ENCODE measurements at places on chromosomes 2 and 18.

DNA sequence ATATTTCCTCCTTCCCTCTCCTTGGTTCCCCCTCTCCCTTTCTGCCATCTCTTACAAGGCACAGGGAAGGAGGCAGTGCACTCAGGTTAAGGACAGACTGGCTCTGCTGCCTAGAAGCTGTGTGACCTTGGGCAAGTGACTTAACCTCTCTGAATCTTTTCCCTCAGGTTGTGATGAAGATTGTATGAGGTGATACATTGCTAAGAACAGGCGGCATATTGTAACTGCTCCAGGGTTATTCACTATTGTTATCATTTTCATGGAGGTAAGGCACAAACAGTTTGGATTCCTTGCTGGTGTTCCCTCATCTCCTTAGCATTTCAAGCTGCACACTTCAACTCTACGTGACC lies 126.6 kb upstream of the CXCR4 start:
- DNase-seq, result no peak

DNA sequence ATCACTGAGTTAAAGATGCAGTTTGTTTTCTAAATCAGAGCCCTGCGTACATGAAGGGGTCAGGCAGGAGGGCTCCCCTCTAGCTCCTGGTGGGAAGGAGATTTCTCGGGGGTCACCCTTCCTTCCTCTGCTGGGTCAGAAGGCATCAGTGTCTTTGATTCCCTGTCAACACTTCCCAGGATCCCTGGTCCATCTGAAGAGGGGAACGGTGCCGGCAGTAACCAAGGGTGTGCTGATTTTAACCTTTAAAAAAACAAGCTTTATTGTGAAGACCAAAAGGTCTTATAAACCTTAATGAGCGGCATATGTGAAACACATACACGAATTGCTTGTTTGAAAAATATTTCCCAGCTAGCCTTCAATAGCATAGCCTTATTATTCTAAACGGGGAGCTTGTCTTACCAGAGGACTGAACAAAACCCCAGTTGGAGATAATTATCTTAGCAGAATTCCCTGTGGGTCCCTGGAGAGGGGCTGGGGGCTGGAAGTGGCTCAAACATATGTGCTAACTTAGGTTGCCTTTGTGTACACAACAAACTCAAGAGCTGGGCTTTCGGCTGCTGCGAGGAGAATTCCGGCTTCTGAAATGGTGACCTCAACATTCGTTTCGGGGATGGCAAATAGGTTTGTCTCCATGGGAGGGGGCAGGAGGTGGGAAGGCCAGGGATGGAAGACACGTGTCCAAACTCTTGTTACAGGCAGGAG lies 114.9 kb upstream of the MYCN start:
- no peak for DNase-seq

GRCh38 chr2:228657807-228658402 lies 476.4 kb upstream of the SPHKAP start:
- no peak for DNase-seq

GRCh38 chr2:180761224-180761623 lies 219.2 kb upstream of the UBE2E3 start:
- DNase-seq, result no peak

DNA sequence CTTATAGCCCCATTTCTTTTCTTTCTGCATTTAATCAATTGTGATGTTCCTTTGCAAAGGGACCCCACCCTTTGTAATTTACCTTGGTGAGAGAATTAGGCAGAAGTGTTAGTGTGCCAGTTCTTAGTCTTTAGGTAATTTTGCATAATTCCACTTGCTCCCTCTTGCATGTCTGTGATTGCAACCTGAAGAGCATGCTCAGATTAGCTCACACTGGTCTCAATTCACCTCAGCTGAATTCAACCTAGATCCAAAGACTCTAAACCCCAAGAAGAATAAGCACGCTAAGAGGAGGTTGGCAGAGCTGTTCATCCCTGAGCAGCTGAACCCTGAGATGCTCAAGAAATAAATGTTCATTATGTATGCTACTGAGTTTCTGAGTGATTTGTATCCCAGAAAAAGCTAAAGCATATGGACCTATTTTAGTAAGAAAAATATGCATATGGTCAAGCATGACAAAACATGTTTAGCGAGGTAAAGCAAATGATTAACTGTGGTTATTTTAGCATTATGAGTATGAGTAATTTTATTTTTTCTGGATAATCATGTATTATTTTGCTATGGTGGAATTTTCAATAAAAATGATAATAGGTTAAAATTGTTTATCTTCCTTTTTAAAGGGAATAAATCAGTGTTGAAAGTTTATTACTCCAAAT lies 299.2 kb upstream of the ZSWIM2 start:
- no peak for DNase-seq

- no peak for DNase-seq
Measured at GRCh38 chr2:45743531-45744396, 92.3 kb downstream of the PRKCE start.

DNA sequence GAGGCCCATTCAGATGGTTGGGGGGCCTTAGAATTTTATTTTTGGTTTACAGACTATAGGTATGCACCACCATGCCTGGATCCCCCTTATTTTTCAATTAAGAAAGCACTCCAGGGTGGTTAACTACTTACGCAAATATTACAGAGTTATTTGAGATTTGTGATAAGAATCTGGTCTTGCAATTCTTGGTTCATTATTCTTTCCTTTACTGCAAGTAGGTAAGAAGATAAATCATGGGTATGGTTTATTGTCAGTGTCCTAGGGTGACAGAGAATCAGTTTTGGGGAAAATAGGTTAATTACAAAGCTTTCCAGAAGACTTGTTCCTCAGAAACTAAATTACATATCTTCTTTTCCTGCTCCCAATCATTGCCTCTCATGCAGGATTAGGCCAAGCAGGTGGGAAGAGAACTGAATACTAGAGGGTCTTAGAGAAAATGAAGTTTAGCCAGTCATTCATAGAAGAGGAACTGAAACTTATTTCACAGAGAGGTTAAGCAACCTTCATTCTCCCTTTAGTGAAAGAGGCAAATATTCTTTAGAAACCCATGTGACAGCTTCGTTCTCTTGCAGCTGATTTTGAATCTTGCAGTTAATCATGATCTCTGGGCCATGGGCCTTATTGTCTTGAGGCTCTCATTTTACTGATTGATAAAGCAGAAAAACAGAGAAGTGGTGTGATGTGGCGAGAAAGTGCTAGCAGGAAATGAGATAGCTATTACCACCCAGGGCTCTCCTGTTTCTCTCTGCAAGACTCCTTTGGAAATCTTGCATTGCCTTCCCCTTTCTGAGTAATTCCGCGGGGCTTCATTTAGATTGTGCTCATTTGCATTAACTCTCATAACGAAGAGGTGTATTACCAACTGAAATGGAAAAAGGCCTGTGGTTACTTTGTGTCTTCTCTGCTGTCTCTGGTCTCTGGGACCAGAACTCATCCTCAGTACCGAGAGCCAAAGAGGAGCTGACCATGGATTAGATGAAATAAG lies 44.8 kb upstream of the ARHGAP25 start:
- no peak for DNase-seq

DNA sequence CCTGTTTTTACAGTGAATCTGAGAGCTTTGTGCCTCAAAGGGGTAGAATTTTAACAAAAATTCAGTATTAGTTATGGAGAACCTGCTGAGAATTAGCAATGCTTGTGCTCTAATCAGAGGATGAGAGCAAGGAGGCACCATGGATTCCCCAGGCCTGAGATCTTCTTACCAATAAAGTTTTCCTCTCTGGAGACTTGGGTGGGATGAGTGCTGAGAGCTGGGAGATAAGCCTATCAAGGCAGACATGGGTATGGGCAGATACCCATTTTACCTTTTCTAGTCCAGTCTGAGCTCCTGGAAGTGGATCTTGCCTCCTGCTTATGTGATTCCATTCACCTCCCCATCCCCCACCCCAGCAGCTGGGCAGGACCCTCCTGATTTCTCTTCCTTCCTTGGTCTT lies 53.9 kb downstream of the BMP10 start:
- no peak for DNase-seq

DNA sequence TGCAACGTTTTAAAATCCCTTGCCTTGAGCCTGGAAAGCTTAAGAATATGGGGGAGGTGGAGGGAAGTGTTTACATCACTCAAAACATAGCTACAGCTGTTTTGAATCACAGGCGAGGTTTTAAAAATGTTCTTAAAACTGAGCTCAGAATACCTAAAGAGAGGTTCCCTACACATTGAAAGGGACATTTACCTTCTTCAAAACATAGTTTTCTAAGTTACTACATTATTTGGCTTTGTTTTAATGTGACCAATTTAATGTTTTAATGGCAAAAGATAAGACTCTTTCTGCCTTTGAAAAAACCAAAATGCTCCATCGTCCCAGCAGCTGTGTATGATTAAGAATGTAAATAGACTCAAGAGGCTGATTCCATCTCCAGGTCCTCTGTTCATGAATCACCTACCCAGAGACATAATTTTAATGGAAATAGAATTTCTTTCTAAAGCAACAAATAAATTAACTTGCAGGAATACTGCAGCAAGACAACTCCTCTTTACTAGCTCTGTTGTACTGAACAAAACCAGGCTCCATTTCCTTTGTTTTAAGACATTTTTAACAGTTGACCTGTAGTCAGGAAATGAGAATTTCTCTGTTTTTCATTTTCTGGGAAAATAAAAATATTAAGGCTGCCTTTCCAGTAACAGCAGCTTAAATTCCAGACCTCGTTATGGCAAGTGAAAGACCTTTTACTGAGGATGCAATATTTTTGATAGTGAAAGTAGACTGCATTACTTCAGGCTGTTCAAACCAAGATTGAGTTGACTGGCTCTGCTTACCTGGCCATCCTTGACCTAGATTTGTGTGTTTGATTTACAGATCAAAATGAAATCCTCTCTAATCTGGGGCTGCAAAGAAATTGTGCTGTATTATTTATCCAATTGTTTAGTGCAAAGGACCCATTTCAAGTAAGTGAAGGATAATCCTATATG lies 33.7 kb upstream of the WDR75 start:
- peak; percentile 38 for DNase-seq

DNA sequence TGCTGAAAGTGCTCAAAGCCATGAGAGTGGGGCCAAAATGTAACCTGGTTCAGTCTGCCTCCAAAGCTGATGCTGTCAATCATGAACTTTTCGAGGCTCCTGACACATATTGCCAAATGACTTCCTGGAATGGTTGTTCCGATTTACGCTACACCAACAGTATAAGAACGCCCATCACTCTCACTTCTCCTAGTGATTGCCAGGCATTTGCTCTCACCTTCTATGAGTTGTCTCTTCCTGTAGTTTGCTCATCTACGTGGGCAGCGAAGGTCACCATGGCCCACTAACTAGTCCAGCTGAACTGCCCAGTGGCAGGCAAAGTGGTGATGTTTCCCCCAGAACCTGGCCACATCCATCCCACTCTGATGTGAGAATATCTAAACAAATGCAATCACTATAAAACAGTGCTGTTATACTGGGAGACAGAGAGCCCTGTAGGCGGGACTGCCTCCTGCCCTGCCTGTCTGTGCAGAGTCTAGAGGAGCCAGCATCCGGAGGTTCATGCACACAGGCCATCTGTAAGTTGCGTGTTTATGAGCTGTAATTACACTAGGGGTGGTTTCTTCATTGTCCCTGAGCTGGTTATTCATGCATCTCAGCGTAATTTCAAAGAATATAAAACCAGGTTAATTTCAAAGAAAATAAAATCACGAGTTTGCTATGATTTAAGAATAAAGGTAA lies 8.8 kb upstream of the CABLES1 start:
- DNase-seq, result no peak

DNA sequence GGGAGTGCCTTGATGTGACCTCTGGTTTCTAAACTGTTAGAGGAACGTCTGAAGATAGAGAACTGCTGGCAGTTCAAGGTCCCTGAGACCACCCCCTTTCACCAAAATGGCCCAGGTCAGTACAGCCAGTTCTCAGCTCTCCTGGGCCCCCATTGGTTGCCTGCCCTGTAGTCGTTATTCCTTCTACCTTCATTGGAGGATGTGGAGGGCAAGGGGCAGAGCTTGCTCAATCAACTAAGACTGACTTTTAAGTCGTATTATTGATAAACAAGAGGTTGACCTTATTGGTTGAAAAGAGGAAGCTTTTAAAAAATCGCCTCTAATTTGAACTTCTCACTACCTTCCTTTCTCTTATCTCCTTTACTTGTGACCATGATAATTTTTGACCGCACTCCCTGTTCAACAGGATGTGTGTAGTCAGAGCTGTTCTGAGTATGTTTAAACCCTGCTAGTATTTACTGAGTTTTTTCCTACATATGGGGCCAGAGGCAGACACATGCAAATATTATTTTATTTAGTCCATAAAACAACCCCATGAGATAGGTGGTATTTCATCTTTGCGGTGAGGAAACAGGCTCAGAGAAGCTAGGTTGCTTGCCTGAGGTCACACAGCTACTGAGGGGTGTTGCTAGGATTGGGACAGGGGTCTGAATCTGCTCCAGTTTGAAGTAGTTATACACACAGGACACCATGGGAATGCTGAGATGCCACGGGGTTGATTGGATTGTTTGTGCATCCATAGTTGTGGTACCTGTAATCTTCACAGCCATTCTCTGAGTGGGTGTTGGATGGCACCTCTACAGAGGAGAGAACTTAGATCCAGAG lies 65.9 kb downstream of the TMEM247 start:
- DNase-seq, result no peak

GRCh38 chr2:120312860-120313694 lies 32.9 kb upstream of the INHBB start:
- DNase-seq, result peak; percentile 83

GRCh38 chr2:126885751-126886210 lies 12.9 kb upstream of the TEX51 start:
- DNase-seq, result peak; percentile 21

GRCh38 chr2:235135990-235136561 lies 184.3 kb downstream of the SH3BP4 start:
- DNase-seq, result peak; percentile 76

DNA sequence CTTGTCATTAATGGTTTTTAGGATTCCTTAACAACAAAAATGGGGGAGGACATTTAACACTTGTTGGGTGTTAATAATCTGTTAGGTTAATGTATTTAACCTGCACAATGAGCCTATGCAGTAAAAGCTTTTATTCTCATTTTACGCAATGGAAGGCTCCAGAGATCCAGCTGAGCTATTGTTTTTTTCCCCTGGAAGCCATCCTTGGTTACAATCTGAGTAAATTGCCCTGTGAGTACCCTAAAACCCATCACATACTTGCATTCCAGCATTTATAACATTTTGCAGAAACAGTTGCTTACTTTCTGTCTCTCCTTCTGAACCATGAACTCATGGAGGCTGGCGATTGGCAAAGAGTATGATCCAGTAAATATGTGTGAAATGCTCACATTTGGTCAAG lies 30.2 kb upstream of the DOCK10 start:
- no peak for DNase-seq

GRCh38 chr18:50639711-50640110 lies 79.8 kb downstream of the MAPK4 start:
- DNase-seq, result no peak

DNA sequence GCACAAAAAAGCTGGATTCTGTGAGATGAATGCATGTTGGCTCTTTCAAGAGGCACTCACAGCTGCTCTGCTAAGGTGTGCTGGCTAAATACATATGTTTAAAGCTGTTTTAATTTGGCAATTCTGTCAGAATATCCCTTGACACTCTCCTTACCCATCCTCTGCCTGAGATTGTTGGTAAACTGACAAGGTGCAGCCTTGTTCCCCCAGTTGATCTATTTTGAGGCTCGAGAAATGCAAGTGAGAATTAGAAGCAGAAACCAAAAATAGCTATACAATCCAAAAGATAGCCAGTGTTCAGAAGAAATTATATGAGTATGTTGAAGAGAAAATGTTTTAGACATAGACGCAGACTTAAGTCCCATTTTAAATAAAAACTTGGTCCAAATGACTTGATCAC lies 971.7 kb upstream of the GYPC start:
- no peak for DNase-seq

Data from hepatic stellate cell (primary cell).